ENCODE measurements at places on chromosomes 1 and 21.

GRCh38 chr1:24451746-24452145 is 36.1 kb downstream of the NIPAL3 start:
- DNase-seq: no peak

GRCh38 chr1:221881805-221882581 is 140.1 kb upstream of the DUSP10 start:
- no peak for DNase-seq

DNA sequence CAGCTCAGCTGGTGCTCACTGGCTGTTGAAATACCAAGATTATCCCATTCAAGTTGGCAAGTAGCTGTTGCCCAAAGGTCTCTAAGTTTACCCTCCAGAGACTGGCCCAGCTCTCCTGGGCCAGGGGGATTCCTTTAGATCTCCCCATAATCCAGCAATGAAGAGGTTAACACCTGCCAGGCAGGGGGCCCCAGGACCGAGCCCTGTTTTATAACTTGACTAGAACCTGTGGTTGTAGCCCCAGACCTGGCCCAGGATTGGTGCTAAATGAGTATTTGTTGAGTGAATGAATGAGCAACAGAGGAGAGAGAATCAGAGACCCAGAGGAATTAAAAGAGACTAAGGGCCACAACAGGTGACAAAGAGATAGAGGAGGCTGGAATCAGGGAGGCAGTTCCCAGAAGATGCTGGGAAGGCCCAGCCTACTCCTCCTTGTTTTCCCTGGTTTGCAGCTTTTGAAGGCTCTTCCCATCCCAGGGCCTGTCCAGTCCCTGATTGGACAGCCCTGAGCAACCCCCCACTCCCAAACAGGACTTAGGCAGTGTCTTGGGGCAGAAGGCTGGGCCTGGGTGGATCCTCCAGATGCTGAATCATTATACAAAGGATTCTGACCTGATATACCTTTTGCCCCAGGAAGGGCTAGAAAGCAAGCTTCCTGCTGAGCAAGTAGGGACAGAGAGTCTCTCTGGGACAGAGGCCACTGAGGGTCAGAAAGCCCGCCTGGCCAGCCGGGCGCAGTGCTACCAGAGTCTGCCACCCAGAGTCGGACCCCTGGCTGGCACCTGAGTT is 2.4 kb upstream of the RHBG start:
- DNase-seq: no peak

GRCh38 chr1:208409176-208409575 is 165.0 kb upstream of the PLXNA2 start:
- no peak for DNase-seq

GRCh38 chr1:178055779-178056471 is 38.0 kb upstream of the RASAL2 start:
- DNase-seq: no peak

Measured in activated naive CD4-positive, alpha-beta T cell treated with anti-CD3 and anti-CD28 coated beads, Interleukin-2, amount 50 U/mL, for 16 hours (primary cell).